ENCODE measurements at places on chromosomes 2 and 18.

GRCh38 chr2:183037553-183038340 lies 510 bp downstream of the NCKAP1 start:
- peak; percentile 30 for DNase-seq

GRCh38 chr2:21469564-21469963 lies 345.8 kb downstream of the TDRD15 start:
- DNase-seq: no peak

- peak; percentile 82 for DNase-seq
Measured at GRCh38 chr2:219286436-219287115, 7.4 kb downstream of the DNAJB2 start.

DNA sequence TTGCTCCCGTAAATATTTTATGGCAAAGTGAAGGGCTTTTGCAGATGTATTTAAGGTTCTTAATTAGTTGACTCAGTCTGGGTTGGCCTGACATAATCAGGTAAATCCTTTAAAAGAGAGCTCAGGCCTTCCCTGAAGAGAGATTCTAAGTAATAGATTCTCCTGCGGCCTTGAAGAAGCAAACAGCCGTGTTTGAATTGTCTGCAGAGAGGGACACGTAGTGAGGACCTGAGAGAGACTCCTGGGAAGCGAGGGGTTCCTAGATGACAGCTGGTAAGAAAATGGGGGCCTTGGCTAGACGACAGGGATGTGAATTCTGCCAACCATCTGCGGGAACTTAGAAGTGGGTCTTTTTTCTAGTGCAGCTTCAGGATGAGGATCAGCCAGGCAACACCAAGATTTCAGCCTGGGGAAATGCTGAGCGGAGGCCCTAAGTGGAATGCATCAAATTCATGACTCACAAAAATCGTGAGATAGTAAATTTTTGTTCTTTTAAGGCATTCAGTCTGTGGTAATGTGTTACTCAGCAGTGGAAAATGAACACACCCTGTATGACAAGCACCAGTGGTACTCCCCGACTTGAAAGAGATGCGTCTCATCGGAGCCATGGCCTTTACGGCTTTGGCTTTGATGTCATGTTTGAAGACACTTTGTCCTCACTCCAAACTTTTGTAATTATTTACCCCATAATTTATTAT lies 62.1 kb upstream of the SMIM21 start:
- peak; percentile 92 for DNase-seq

- DNase-seq: no peak
Measured at GRCh38 chr2:40287773-40288172, 164.1 kb downstream of the SLC8A1 start.

DNA sequence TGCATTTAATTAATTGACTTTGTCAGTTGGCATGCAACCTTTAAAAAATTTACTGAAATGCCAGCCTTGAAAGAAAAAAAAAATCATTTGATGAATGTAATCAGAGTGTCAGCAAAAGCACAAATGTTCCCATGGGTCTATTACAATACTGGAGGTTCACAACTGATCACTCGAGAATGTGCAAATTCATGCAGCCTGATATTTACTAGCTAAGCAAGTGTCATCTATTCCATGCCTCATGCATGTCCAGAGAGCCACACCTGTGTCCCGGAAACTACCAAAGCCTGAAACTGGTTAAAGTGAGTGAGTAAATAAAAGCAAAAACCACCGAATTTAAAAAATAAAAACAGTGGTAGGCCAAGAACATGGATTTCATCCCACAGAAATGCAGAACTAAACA lies 415.3 kb upstream of the ID2 start:
- DNase-seq: no peak

- DNase-seq: peak; percentile 60
Measured at GRCh38 chr18:51426996-51427395, 229.5 kb upstream of the MEX3C start.

GRCh38 chr2:64840426-64840881 lies 148.7 kb upstream of the SLC1A4 start:
- DNase-seq: no peak

- DNase-seq: peak; percentile 63
Measured at GRCh38 chr2:174597345-174598047, at the start of gene WIPF1. TSS of gene WIPF1 (minus strand) at chr2:174597804. CDS start at chr2:174585573, 12,231 bp downstream.

GRCh38 chr2:217270485-217271121 lies 410.7 kb upstream of the TNP1 start:
- DNase-seq: no peak

All from epithelial cell of esophagus (primary cell).